Lower leg skin (tissue), 4 donors: ENCODE measurements at places on chromosomes 4 and X. TPM values are rescaled to one million over a fixed set of nuclear protein-coding genes. Genes with fewer than 3 reads are reported as not detected.

The STAP1 gene
- total RNA-seq: not detected

DNA sequence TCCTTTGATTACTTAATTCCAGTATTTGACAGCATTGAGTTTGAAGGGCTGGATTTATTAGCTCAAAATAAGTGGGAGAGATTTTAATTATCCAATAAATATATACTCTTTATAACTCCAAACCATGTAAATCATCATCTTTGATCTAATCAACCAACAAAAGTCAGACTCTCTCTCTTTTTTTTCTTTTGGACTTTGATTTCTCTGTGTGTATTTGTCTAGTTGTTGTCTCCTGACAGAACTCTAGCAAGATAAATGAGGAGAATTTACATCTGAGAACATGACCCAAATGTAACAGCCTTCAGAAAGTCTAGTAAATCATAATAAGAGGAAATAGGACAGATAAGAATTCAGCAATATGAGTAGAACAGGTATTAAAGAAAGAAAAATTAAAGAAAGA, 567.1 kb downstream of the PPARGC1A start:
- no peak for DNase-seq

The CT45A3 gene
- total RNA-seq: not detected

DNA sequence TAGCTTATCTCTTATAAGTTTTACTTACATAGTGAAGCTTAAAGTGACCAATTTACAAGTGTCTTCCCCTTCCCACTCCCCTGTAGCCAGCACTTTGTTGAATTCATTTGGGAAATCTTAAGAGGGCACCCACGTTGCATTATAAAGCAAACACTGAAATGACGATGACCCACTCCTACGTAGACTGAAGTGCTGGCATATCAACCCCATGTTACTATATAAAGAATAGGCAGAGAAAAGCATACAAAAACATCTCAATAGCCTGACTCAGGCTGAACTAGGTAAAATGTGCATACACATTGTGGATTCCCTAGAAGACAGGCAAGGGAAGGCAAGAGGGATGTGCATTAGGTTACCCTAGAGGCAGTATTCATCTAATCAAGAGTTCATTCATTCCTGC, 313.4 kb downstream of the TENM3 start:
- no peak for DNase-seq

The RIBC1 gene
- 0.65 TPM for total RNA-seq

The POU3F4 gene
- total RNA-seq: not detected

The HMX1 gene
- not detected for total RNA-seq

- DNase-seq: no peak
Observed at GRCh38 chr4:7391637-7392437, 42.9 kb downstream of the PSAPL1 start.

- DNase-seq: no peak
Observed at GRCh38 chr4:87819281-87819919, 13.4 kb upstream of the MEPE start.

GRCh38 chr4:26812049-26812714, 48.5 kb upstream of the STIM2 start:
- no peak for DNase-seq

The DAPP1 gene
- total RNA-seq: 31.8 TPM

- no peak for DNase-seq
Observed at GRCh38 chr4:75007891-75008290, 75.0 kb downstream of the PARM1 start.

The CXCR3 gene
- not detected for total RNA-seq
